Left lobe of liver (tissue), 2 donors: ENCODE measurements at places on chromosomes 13 and 19. TPM values are rescaled to one million over a fixed set of nuclear protein-coding genes. Genes with fewer than 3 reads are reported as not detected.

Gene MRPL4
- 43.3 TPM for total RNA-seq

Gene CLDND2
- not detected for total RNA-seq

Gene EDNRB
- 27.3 TPM for total RNA-seq

Gene DHDH
- 0.23 TPM for total RNA-seq

Gene NDUFA7
- total RNA-seq = 28.5 TPM

Gene THSD1
- total RNA-seq = 0.88 TPM

Gene SKA3
- total RNA-seq = 0.18 TPM
